Inflammatory macrophage treated with lipopolysaccharide for 4 hours (primary cell): ENCODE measurements at places on chromosomes 5 and 9.
A peak's percentile ranks its signal among the peaks of the same experiment; 100 is the strongest.

GRCh38 chr5:54491326-54491725 is 26.2 kb upstream of the SNX18 start:
- no peak for DNase-seq

DNA sequence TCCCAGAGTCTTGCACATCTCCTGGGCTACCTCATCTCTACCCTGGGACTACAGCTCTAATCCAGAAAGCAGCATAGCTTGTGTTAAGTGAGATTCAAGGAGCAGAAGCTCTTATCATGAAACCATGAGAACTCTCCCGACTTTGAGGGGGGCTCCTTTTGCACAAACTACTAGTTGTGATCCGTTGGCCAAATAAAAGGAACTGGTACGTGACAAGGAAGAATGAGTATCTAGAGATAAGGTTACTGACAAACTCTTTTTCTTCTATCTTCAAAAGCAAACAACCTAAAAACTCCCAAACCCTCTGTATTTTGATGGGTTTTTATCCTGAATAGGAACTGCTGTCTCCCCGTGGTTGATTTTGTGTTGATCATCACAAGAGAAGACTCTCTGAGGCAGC is 168.5 kb downstream of the SLC24A2 start:
- no peak for DNase-seq

GRCh38 chr5:73338256-73339050 is 110.1 kb downstream of the FOXD1 start:
- no peak for DNase-seq

DNA sequence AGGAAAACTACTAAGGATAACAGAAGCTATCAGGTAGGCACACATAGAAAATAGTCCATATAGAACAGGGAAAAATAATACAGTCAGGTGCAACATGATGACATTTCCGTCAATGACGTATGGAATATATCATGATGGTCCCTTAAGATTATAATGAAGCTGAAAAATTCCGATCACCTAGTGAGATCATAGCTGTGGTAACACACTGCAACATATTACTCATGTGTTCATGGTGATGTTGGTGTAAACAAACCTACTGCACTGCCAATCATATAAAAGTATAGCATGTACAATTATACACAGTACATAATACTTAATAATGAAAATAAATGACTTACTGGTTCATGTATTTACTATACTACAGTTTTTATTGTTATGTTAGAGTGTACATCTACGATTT is 60.0 kb downstream of the MEGF9 start:
- peak; percentile 19 for DNase-seq

DNA sequence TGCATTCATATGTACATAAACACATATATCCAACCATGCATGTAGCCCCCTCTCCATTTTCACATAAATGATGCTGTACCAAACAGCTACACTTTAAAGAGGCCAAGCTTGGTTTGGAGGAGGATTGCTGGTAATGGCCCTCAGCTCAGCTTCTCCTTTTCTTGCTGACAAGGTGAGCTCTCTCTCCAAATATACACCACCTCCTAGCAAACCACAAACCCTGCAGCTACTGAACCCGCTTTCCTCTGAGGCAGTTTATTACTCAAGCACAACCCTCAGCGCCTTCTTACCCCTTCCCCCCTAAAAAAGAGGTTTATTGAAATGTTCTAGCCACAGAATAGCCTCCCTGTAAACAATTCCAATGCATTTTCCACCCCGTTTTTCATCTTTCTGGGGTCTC is 54.0 kb downstream of the ALG2 start:
- DNase-seq, result no peak

DNA sequence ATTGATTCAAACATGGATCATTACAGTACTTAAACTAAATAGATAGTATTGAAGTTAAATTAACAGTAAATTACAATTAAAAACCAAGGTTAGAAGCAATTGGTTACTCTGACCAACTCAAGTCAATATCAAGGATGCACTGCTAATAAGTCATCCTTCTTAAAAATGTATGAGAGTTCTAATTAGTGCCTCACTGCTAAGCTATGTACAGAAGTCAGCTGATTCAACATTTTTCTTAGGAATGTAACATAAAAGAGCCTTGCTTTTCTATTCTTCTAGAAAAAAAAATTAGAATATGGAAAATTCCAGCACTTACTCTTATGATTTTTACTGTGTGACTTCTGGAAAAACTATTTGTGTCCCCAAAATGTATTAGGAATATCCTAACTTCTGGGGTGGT is 75.7 kb upstream of the FBN2 start:
- DNase-seq, result no peak

DNA sequence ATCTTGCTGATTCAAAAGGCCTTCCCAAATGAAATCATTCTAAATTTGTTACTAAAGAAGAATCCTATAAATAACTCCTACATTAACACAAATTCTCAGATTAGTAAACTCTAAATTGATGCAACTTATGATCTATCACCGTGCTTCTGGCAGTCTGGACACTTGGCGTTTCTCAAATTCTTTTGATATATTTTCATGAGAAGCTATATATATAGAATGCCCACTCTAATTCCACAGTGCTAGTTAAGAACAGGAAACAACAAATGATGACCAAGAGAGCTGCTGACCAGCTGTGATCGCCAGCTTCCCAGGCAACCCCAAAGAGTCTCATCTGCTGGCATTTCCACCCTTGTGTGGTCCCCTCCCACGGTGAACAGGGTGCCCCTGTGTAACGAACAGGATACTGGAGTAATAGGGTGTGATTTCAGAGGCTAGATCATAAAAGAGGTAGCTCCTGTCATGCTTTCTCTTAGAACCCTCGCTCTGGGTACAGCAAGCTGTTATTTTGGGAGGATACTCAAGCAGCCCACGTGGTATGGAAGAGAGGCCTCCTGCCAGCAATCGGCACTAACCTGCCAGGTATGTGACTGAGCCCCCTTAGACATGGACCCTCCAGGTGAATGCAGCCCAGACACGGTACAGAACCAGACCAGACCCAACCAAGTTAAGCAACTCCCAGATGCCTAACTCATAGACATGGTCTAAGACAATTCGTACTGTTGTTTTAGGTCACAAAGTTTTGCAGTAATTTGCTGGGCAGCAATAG is 64.7 kb downstream of the CDC14B start:
- peak; percentile 37 for DNase-seq

DNA sequence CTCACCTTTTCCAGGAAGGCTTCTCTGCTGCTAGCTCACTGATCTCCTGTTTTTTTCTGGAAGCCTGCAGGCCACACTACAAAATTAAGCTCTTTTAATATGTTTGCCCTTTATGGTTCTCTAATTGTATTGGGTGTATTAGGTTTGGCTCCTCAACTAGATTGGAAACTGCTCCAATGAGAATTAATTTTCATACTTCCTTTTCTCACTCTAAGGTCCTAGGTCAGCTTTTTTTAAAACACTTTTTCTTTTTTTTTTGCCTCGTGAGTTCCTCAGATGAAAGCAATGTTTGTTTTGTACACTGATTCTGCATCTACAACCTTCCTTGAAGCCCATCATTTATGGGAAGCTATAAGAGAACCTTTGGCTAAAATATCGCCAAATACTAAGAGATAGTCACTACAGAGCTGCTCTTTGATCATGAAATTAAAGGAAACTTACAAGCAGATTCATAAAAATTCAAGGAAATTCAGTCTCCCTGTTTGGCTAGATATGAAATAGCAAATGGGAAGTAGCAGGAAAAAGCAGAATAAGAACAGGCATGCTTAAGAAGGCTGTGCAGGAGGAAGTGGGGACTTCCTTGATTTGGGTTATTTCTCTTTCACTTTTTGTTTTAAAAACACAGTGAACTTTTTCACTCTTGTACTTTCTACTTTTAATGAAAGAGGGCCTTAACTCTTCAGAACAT is 55.2 kb upstream of the FYB1 start:
- DNase-seq, result peak; percentile 84

GRCh38 chr9:135105938-135106491 is 18.5 kb downstream of the OLFM1 start:
- DNase-seq, result no peak

- no peak for DNase-seq
Measured at GRCh38 chr9:77510666-77511065, 137.5 kb downstream of the GNA14 start.

DNA sequence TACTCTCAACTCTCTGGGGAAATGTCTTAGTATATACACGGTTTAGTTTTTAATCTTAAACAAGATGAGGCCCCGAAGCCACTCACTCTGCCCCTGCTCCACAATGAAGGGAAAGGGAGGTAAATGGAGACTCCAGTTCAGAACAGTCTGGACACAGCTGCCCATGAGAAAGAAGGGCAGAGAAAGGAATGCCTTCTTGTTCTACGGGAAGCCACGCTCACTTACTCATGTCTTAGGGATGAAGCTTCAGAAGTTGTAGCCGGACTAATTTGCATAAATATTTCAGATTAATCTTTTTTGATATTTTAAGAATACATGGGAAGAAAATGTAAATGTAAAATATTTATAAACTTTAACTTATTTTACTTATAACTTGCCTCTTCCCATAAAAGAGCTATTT is 94.0 kb downstream of the COL23A1 start:
- no peak for DNase-seq

- DNase-seq, result peak; percentile 12
Measured at GRCh38 chr9:128275198-128276007, at the start of gene GOLGA2. Gene GOLGA2, minus strand, starts transcription at chr9:128276007. Its CDS starts 31 bp downstream, at chr9:128275976.

- no peak for DNase-seq
Measured at GRCh38 chr5:16736158-16736995, 119.6 kb upstream of the RETREG1 start.

GRCh38 chr5:168931638-168932345 is 352.6 kb upstream of the PANK3 start:
- peak; percentile 66 for DNase-seq

GRCh38 chr5:32123058-32123805 is 50.9 kb downstream of the GOLPH3 start:
- DNase-seq, result peak; percentile 39

GRCh38 chr5:51651889-51652288 is 268.6 kb downstream of the ISL1 start:
- no peak for DNase-seq

- DNase-seq, result no peak
Measured at GRCh38 chr5:1754531-1755220, 45.0 kb downstream of the MRPL36 start.

- no peak for DNase-seq
Measured at GRCh38 chr9:4145482-4145881, 154.4 kb downstream of the GLIS3 start.

- peak; percentile 87 for DNase-seq
Measured at GRCh38 chr5:14581106-14581890, at the start of gene OTULINL. Gene OTULINL, plus strand, starts transcription at chr5:14581792. Its CDS starts 103 bp downstream, at chr5:14581895.

- DNase-seq, result no peak
Measured at GRCh38 chr5:1465117-1465516, 19.9 kb upstream of the SLC6A3 start.

- DNase-seq, result no peak
Measured at GRCh38 chr9:32671333-32671732, 35.9 kb upstream of the TAF1L start.

- DNase-seq, result no peak
Measured at GRCh38 chr9:600006-600405, 241.5 kb upstream of the DMRT1 start.

GRCh38 chr5:74341221-74341620 is 299.3 kb downstream of the ENC1 start:
- no peak for DNase-seq

DNA sequence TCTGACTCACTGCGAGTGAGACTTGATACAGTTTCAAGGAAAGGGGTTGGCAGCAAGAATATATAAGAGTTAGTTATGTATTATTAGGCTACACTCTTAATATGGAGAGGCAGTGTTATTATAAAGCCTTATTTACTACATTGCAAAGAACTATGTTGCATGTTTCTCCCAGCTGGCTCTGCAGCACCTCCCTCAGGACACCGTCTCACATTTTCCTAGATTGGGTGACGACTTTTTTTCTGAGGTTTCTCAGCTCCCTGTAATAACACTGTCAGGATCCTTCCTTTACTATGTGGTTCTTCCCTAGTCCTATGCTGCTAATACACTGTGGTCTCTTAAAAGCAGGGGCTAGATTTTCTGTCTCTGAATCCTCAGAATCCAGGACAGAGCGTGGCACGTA is 153.7 kb downstream of the INSYN2B start:
- no peak for DNase-seq

GRCh38 chr5:113371721-113372196 is 63.0 kb downstream of the TSSK1B start:
- DNase-seq, result no peak

- DNase-seq, result no peak
Measured at GRCh38 chr9:79433703-79434102, 138.1 kb upstream of the TLE4 start.

GRCh38 chr5:7667216-7667767 is 183.6 kb downstream of the CFAP90 start:
- no peak for DNase-seq

DNA sequence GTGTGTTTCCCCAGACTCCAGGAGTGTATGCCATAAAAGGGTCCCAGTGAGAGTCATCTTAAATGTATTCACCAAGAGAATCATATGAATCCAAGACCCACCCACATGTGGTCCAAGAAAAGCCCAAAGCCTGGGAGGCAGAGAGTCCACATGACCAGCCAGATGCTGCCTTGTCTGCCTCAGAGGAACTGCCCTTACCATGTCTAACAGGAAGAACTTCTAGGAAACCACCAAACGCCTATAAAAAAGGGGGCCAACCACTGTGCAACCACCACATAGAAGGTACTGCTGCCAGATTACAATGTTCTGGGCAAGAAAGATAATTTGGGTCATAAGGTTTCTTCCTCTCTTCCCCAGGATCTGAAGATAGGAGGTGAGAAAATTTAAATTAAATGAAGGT is 129.8 kb upstream of the SLC24A2 start:
- no peak for DNase-seq

- no peak for DNase-seq
Measured at GRCh38 chr5:150176745-150177477, 10.3 kb downstream of the CDX1 start.

DNA sequence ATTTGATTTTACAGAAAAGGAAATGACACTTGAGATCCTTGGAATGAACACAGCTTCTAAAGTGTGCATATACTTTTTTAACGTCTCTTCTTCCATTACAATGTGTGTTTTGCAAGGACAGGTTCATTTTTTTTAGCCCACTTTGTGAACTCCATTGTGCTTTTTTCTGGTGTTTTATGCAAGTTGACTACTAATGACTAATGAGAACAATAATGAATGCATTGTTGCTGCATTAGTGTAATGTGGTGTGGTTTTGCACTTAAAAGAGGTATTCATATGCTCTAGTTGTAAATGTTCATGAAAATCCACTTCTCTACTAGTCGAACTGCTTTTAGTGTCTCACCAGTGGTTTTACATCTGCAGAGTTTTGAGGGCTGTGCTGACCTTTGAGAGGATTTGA is 93.6 kb downstream of the UHRF2 start:
- no peak for DNase-seq

DNA sequence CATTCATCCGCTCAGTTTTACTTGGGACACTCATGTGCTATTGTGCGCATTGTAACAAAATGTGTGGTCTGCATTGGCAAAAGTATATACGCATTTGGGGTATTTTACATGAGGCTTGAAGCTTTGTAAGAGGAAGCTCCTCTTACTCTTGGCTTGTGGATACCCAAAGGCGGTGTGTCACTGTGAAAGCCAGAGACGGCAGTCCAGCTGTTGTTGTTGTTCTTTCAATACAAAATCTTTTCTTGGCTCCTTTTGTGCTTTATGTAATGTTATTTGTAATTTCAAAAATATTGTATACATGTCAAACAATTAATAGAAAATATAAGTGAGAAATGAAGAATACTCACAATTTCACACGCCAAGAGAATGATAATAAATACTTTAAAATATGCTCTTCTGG is 128.3 kb upstream of the MOCS2 start:
- DNase-seq, result no peak

- no peak for DNase-seq
Measured at GRCh38 chr5:12707560-12707959, 803.3 kb upstream of the CTNND2 start.
